Activated T-cell treated with anti-CD3 and anti-CD28 coated beads, Interleukin-2, amount 50 U/mL, for 1 hour (primary cell): ENCODE measurements at places on chromosomes 1 and 21.

DNA sequence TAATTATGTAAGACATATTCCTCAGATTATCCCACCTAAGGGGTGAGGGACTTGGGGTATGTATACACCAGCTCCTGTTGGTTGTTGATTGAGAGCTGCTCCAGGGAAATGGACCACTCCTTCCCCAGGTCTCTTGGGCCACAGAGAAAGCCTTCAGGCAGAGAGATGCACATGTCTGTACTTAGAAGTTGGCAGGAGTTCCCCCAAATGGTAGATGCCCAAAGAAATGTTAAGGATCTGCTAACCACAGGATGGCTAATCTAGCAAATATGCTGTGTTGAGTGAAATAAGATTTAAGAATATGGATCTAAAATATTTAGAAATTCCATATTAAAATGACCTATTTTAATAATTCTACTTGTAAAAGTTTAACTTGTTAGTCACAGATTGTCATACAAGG is 100.8 kb upstream of the DNAH14 start:
- no peak for DNase-seq

DNA sequence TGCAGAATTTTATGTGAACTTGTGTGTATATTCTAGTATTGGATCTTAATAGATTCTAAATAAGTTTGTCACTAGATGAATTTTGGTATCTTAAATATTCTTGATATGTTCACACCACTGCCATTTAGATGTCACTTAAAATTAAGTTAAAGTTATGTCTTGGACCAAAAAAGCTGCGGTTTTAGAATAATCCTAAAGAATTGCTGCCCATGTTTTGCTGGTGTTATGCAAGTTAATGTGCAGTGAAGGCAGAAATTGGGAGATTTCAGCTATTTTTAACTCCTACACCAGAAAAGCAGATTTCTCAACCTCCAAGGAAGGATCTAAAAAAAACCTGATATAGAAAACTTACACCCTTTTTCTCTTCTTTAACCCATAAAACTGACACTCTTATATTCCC is 757 bp downstream of the ACADM start:
- DNase-seq, result no peak

DNA sequence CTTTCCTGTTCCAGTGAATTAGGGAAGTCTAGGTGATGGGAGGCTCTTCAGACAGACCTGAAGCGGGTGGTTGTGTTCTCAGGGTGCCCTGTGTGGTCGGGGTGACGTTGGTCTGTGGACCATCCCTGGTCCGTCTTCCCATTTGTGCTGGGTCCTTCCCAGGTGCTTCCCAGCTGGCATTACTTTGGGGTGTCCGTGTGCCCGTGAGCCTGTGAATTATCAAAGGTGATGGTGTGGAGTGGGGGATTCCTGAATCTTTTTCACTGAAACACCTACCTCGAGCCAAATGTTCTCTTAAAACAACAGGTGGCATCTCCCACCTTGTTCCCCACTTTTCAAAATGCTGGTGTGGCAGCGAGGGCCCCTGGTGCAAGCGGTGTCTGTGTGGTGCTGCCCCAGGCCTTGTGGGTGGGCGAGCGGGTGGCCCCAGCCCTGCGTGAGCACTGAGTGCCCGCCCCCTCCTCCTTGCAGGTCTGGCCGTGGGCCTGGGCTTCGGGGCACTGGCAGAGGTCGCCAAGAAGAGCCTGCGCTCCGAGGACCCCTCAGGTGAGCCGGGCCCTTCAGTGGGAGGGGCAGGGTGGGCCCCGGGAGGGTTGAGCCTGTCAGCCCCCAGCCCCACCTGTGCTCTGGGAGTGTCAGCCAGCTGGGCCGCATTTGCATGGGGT is 37.0 kb downstream of the COQ8A start:
- DNase-seq, result no peak

DNA sequence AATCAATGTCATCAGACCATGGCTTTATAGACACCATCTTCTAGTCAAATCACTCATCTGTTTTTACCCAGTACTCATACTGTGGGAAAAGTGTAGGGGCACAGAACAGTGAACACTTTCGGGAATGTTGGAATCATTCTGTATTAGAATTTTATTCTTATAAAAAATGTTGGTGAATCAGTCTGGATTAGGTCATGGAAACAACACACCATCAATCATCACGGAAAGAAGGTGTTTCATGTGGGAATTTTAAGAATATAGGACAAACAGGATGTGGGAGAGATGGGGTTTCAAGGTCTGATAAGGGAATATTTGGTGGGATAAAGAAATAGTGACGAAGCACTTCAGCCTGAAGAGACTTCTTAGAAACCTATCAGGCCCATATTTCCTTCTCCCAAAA is 17.3 kb downstream of the GBP1 start:
- no peak for DNase-seq

GRCh38 chr1:38534473-38534823 is 325.1 kb downstream of the RRAGC start:
- no peak for DNase-seq

DNA sequence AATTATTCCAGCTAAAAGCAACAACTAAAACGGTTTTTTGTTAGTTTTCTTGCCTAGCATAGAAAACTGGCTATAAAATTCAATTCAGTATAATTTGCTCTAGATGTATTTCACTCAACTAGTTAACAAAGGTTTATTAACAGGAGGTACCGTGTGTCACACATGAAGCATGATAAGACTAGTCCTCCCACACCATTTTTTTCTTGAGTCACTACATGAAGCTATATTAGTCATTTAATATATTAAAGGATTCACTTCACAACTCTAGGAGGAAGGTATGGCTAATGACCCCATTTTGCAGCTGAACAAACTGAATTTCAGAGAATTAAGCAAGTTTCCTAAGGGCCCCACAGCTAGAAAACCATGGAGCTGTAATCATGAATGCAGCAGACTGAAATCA is 307.8 kb upstream of the USP25 start:
- DNase-seq, result no peak

GRCh38 chr21:17414766-17415165 is 98.1 kb upstream of the CXADR start:
- no peak for DNase-seq

GRCh38 chr1:230682274-230682673 is 31.6 kb downstream of the AGT start:
- no peak for DNase-seq

- DNase-seq, result no peak
Measured at GRCh38 chr21:35352066-35352770, 303.1 kb upstream of the RUNX1 start.

DNA sequence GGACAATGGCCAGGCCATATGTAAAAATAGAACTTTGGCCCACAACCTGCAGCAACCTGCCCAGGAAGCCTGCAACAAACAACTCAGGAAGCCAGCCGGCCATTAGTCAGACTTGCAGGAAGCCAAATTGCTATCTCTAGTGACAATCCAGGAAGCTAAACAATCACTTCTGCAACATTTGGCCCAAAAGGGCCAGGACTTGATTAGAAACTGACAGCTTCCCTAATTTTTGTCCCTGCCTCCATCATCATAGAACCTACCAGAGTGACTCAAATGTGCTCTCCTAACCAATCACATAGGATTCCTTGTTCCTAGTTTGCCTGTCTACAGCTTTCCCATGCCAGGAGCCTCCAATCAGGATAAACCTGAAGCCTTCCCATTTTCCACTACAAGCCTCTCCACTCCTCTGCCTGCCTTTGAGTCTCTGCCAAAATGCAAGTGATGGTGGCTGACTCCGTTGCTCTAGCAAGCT is 639.3 kb downstream of the PTPRU start:
- DNase-seq, result no peak

- DNase-seq, result no peak
Measured at GRCh38 chr1:183911285-183911684, 106.4 kb downstream of the RGL1 start.

GRCh38 chr21:39441502-39442475 is 3.8 kb downstream of the LCA5L start:
- DNase-seq, result no peak

DNA sequence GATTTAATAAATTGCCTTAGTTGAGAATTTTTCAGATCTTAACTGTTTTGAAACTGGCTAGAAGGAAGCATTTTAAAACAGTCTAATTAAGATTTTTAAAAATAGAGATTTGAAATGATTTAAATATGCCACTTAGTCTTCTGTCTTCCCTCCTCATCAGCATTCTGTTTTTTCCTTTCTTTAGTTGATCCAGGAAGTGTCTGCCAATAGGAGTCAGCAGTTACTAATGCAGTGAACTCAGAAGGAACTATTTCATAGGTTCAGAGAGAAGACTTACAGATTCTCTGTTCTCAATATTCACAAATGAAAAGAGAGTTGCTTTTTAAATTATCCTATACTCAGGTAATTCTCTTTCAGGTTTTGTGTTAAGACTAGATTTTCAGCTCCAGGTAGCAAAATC is 84.5 kb downstream of the RPS6KC1 start:
- DNase-seq, result no peak

GRCh38 chr21:35222541-35222941 is 173.4 kb upstream of the RUNX1 start:
- DNase-seq, result no peak

DNA sequence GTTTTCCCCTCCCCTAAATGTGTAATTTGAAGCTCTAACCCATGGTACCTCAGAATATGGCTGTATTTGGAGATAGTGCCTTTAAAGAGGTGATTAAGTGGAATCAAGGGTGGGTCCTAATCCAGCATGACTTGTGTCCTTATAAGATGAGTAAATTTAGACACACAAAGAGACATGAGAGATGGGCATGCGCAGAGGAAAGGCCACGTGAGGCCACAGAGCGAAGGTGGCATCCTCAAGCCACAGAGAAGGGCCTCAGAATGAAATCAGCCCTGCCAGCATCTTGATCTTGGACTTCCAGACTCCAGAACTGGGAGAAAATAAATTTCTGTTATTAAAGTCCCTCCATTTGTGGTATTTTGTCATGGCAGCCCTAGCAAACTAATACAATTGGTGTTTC is 2.9 kb upstream of the PLA2G2F start:
- no peak for DNase-seq

- no peak for DNase-seq
Measured at GRCh38 chr1:36751525-36751924, 268.8 kb upstream of the CSF3R start.

DNA sequence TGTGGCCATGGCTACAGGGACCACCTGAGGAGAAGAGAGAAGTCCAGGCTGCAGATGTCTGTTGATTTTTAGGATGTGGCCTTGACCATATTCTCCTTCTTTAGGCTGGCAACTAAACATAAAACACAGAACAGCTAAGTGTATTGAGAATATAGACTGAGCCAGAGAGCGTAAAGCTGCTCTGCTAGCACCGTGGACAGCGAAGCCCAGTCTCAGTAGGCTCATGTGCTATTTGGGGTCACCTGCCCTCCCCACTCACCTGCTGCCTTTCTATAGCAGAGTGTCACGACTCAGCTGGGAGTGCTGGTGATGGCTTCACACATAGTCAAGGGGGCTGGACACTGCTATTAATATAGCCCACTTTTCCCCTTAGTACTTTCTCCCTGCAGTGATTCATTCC is 278.5 kb downstream of the KCNH1 start:
- no peak for DNase-seq

DNA sequence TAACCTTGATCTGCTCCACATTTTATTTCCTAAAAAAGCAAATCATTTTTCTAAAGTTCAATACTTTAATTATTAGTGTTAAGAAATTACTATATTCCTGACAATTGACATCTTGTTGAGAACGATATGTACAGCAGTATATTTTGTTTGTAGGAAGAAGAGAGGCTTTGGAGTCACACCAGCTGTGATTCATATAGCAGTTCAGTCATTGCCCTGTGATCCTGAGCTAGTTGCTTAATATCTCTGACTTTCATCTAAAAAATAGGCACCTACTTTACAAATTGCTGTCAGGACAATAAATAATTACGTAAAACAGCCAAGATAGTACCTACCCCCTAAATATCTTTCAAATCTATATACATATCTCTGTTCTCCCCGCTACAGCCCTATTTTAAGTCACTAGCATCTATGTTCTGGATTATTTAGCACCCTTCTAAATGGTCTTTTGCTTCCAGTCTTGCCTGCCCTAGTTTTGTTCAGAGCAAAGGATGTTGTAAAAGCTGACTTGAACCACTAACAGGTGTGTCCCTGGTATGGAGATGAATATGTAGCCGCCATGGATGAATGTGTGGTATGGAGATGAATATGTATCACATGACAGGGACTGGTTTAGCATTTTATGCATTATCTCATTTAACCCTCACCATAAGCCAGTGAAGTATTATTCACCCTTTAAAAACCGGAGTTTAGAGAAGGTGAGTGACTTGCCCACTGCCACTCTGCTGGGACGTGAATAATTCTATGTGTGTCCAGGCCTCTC is 42.2 kb downstream of the RNF220 start:
- DNase-seq, result no peak

- no peak for DNase-seq
Measured at GRCh38 chr1:93615582-93616150, 66.0 kb downstream of the BCAR3 start.

DNA sequence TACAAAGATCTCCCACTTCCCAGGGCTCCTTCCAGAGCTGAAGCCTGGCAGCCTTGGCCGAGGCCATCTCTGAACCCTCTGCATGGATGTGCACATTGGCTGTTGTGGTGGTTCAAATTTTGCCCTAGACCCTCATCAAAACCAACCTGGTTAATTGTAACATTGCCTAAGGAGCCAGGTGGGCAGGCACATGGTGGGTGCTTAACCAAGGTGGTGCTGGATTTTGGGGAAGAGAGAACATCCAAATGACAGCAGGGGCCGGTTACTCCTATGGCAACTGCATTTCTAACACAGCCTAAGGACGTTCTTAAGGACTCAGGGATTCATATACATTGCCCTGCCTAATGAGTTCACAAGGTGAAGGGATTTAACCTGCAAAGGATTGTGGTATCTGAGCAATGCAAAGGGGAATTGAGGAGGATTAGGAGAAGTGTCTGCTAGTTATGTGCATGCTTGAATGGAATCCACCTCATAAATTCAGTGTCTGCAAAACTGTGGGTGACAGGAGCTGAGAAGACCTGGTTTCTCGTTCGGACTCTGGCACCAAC is 10.3 kb downstream of the RUNX1 start:
- DNase-seq, result no peak
